Muscle of back (tissue), 13 donors: ENCODE measurements at places on chromosomes 13 and 19.

DNA sequence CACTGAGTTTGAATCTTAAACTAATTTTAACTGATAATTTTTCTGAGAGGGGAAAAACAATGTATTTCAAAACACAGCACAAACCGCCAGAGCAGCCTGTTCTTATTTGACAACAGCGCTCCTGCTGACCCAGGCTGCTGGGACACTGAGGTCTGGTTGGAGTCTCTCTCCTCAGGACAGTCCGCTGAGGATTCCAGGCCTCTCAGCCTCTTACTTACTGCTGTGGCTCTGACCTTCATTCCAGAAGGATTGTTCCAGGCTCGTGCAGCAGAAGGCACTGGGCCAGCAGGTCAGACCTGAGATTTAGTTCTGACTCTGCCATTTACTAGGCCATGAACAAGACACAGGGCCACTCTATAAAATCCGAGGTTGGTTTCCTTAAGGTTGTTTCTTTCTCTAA is 393.6 kb downstream of the TDRD3 start:
- no peak for DNase-seq

GRCh38 chr13:72820898-72821279 is 39.0 kb downstream of the PIBF1 start:
- no peak for DNase-seq

- DNase-seq = peak; percentile 85
Measured at GRCh38 chr13:97855570-97856303, 97.7 kb upstream of the IPO5 start.

GRCh38 chr13:93227280-93227877 is 772 bp downstream of the GPC6 start:
- DNase-seq = no peak

GRCh38 chr19:36421749-36422481 is 3.5 kb upstream of the ZFP82 start:
- DNase-seq = no peak

GRCh38 chr19:31598730-31599238 is 249.5 kb upstream of the TSHZ3 start:
- no peak for DNase-seq

DNA sequence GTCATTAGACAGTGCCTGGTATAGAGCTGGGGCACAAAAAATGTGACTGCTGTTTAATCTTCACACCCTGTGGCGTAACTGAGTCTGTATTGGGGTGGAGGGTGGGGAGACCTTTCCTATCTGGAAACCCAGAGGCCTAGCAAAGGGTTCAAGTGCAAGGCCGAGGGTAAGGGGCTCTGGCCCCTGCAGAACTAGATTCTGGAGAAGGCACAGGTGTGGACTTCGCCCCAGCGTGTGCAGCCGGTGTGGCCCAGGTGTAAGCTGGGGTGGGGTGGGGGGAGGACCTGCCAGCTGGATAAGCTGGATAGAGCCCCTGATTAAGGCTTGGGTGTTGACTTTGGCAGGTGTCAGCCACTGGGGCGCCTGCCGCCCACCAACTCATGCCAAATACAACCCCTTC is 1.3 kb downstream of the RAB3D start:
- no peak for DNase-seq

DNA sequence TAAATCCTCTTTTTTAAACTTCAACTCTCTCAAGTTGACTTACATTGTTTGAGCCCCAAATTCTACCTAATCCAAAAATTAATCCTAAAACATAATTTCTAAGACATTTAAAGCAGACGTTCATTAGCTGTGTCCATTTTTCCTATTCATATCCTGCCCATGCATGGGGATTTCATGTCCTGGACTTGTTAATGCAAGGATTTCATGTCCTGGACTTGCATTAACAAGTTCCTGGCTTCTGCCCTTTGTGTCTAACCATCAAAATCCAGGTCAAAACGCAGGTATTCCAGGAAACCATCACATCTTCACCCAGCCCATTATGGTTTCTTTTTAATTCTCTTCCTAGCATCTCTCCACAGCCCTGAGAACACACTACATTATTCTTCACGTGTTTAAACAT is 454.9 kb downstream of the KLF5 start:
- DNase-seq = no peak

DNA sequence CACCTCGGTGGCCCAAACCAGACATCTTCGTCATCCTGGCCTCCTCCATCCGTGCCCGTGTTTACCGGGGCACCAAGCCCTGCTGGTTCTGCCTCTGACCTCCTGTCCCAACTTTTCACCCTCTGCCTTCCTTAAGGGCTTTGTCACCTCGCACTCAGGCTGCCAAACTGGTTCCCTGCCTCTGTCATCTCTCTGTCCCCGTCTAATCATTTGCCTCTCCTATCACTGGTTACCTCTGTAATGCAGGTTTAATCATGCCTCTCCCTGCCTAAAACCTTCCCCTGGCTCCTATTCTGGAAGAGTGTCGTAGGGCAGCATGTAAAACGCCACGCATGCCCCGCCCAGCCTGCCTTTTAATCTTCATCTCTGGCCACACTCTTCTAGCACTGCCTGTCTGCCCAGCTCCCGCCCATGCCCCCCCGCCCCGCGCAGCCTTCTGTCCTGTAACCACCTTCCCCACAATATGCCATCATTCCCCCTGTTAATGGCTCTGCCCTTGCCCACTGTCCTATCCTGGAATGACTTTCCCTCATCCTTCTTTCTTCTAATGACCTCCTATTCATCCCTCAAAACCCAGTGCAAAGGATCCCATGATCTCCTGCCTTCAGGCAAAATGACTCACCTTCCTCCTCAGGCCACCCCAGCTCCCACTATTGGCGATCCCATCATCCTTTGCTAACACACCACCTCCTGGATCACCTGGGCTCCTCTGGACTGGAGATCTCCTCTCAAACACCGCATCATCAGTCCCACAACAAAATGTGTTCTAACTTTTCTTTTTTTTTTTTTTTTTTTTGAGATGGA is 66.7 kb downstream of the PEX11G start:
- DNase-seq = no peak

DNA sequence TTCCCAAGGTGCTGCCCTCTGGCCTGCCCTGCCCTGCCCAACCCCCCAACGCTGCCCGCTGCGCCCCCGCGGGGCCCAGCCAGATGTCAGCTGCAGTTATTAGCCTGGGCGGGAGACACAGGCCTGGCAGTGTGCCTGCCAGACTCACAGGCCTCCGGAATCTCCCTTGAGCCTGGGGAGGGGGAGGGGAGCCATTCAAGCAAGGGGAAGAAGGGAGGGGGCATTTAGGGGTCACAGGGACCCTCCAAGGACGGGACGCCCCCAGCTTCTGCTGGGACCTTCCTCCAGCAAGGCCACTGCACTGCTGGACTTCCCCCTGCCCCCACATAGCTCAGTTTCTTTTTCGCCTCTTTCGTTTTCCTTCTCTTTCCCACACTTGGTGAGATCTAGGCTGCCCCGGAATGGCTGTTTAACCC is 2.6 kb upstream of the JUNB start:
- peak; percentile 87 for DNase-seq

DNA sequence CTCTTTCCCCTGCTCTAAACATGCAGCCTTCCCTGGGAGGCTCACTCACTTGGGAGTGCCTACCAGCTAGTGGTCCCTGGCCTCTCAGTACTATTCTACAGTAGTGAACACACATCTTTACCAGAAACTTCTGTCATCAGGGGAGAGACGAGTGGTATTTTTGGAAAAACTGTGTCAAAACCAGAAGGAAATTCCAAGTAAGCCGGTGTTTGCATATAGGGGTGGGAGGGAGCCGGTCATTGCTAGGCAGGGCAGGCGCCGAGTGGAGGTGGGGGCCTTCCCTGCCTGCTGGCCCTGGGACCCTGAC is 7.0 kb downstream of the RPS9 start:
- DNase-seq = no peak

DNA sequence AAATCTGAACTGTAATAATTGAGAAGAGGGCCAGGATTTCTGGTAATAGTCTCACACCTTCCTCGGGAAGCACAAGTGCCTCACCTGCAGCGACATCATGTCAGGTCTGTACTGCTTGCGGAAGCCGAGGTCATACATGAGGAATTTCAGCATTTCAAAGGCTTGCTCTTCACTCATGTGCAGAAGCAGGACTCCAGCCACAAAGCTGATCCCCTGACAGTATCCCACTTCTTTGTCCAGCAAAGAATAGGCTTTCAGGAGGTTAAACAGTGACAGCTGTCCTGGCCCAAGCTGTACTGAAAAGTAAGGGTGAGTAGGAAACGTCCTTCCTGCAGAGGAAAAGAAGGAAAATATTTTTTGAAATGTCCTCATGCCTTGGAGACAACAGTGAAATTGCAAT is 182.7 kb downstream of the TBC1D4 start:
- peak; percentile 37 for DNase-seq

- DNase-seq = peak; percentile 41
Measured at GRCh38 chr13:83845106-83845505, 37.2 kb downstream of the SLITRK1 start.

DNA sequence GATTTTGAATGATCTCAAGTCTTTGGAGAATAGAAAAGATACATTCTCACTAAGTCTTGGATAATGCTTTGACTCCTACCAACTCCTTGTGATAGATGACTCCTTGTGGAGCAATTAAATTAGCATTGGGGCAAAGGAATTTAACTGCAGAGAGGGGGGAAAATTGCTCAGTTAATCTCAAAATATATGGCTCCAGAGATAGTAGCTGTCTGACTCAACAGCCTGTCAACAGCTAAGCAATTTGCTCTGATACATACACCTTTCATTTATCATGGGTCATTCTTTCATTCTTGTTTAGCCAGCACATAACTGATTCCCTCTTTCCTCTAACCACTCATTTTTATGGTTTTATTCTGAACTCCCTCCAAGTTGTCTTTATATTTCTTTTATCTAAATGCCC is 225.6 kb upstream of the OBI1 start:
- no peak for DNase-seq
